ENCODE measurements at places on chromosomes 6 and 20.

DNA sequence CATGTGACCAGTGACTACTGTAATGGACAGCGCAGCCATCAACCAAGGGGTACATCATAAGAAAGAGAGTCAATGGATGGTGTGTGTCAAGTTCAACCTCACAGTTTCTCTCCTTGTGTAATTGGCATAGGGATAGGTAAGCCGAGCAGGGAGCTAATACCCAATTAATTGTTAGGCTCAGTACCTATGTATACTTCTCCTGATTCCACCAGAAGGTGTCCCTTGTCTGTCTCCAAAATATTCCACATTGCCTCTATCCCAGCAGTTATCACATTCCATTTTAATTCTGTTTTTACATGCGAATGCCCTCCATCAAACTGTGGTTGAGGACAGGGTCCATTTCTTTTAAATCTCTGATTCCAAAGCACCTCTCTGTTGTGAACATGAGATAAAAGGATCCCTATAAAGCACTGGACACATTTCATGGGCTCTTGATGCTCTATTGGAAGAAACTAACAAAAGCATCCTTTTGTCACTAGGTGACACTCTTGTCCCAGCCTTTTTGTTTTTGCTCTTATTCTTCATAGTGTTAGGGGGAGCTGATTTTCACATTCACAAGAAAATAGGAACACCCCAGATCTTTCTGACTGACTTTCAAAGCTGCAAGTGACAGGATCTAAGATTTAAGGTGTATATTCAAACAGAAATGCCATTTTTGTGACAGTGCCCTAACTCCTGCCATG lies 38.9 kb downstream of the FBXO9 start:
- DNase-seq, result peak; percentile 9

GRCh38 chr6:71982389-71982788 lies 96.0 kb downstream of the RIMS1 start:
- DNase-seq, result no peak

GRCh38 chr6:80517525-80517924 lies 411.1 kb downstream of the BCKDHB start:
- DNase-seq, result no peak

- DNase-seq, result no peak
Measured at GRCh38 chr20:63330084-63330760, 30.9 kb downstream of the CHRNA4 start.

- DNase-seq, result no peak
Measured at GRCh38 chr6:25034431-25034921, 98.7 kb upstream of the RIPOR2 start.

GRCh38 chr6:100230953-100231316 lies 233.8 kb downstream of the SIM1 start:
- DNase-seq, result peak; percentile 21

GRCh38 chr6:112179631-112180030 lies 74.7 kb downstream of the LAMA4 start:
- no peak for DNase-seq

DNA sequence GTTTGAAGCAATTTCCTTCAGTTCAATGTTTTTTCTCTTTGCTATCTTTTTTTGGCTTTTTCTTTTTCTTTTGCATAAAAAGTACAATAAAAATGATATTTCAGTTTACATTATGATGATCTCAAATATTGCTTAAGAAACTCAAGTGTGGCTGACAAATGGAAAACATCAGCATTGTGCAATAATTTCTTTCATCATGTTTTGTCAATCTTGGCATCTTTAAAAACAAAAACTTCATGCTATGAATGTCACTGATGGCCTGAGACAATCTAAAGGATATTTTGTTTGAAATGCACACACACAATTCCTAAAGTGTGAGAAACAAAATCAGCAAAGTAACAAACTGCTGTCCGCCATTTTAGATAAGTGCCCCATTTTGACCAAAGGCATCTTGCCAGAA lies 13.9 kb upstream of the MTCL3 start:
- peak; percentile 61 for DNase-seq

GRCh38 chr6:109493865-109494264 lies 10.8 kb upstream of the ZBTB24 start:
- no peak for DNase-seq

- DNase-seq, result peak; percentile 76
Measured at GRCh38 chr6:85185977-85186376, 263.9 kb upstream of the NT5E start.

GRCh38 chr6:56706981-56707726 lies 64.5 kb upstream of the DST start:
- DNase-seq, result no peak

- DNase-seq, result no peak
Measured at GRCh38 chr6:157240960-157241311, 82.4 kb downstream of the TMEM242 start.

GRCh38 chr6:3347826-3348225 lies 89.1 kb downstream of the PSMG4 start:
- no peak for DNase-seq

GRCh38 chr20:5973172-5973571 lies 22.7 kb downstream of the MCM8 start:
- DNase-seq, result peak; percentile 23

DNA sequence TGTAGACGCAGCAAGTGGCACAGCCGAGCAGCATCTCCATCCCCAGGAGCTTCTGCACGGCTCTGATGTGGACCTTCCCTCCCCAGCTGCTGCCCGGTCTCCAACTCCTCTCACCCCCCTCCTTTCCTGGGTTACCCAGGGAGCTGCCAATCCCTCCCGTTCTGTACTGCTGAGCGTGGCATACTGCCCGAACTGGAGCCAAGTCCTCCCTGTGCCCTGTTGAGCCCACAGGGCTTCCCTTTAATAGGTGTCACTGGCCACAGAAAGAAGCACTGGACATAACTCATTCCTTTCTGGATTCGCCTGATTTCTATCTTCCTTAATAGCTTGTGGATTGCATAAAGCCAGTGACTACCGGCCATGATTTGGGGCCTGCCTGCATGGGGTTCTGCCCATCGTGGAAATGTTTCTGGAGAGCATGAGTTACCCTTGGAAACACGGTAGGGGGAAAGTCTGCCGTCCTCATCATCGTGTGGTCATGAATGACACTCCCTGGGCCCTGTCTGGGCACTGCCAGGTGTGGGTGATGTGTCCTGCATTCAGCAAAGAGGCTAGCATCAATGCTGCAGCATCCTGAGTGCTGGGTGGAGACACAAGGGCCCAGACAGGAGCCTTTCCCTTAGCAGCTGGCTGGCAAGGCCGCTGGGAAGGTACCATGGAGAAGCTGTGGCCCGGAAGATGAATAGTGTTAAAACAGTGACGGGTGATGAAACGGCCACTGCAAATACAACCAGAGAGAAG lies 189.7 kb downstream of the SYNDIG1 start:
- no peak for DNase-seq

- DNase-seq, result no peak
Measured at GRCh38 chr6:157258878-157259277, 64.4 kb downstream of the TMEM242 start.

- DNase-seq, result no peak
Measured at GRCh38 chr6:63565727-63566596, 6.3 kb upstream of the LOC128125822 start.

Measured in cardiac fibroblast (primary cell).